ENCODE measurements at places on chromosomes 4 and X. TPM values are rescaled to one million over a fixed set of nuclear protein-coding genes. Genes with fewer than 3 reads are reported as not detected.
A peak's percentile ranks its signal among the peaks of the same experiment; 100 is the strongest.

DNA sequence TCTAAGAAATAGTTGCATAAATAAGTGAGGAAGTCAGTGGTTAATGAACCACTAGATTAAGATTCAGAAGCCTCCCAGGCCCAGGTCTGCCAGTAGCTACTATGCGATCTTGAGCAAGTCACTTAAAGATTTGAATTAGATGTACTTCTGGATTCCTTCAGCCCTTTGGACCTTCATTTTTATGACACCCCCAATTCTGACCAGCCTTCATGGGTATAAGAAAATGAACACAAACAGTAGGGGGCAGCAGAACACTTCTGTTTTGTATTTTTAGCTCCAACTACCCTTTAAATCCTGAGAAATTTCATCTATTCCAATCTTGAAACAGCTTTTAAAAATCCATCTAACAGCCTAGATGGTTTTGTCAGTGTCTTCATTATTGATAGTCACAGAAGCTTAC lies 19.0 kb downstream of the TMEM47 start:
- DNase-seq, result peak; percentile 16

DNA sequence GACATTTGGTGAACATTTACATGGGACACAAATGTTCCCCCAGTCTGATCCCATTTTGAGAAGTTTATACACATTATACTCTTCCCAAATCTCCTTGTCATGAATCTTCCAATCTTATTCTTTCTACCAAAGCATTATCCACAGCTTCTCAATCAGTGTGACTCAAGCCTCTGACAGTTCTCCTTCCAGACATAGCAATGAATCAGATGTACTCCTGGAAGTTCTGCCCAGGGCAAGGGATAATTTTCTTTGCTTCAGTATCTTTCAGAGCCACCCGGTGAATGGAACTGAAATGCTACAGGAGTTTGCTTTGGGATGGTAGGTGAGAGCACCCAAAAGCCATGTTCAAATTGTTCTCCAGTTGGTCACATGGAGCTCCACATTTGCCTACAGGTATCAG lies 145.5 kb downstream of the ANXA5 start:
- DNase-seq, result peak; percentile 57

Gene PDE6B
- 0.64 TPM for total RNA-seq

DNA sequence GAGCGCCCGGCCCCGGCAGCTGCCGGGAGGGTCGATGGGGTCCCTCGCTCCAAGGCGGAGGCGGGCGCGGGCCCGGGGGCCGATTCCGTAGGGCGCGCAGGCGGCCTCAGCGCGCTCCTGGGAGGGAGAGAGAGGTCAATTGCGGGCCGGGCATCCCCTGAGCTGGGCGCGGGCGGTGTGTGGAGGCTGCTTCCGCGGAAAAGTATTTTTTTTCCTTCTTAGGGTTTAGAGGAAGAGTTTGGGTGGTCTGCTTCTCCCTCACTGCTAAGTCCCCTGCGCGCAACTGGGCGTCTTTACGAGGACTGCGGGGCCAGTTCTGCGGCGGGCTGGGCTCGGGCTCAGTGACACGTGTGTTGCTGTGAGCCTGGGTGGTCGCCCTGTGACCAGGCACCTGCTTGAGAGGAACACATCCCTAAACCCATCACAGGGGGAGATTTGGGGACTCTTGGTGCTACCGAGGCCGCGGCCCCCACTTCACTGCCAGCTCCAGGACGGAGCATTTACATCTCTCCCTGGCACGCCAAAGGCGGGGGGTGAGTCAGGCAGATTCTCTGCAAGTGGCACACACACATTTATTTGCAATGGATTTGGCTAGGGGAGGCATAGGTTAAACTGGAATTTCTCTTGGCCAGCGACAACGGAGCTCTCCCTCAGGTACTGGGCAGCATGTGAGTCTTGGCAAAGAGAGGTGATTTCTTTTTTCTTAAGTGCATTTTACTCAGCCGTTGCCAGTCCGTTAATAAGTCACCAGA lies 151.2 kb upstream of the SLC4A4 start:
- peak; percentile 33 for DNase-seq

- no peak for DNase-seq
Measured at GRCh38 chr4:83221897-83222441, 62.6 kb downstream of the COQ2 start.

DNA sequence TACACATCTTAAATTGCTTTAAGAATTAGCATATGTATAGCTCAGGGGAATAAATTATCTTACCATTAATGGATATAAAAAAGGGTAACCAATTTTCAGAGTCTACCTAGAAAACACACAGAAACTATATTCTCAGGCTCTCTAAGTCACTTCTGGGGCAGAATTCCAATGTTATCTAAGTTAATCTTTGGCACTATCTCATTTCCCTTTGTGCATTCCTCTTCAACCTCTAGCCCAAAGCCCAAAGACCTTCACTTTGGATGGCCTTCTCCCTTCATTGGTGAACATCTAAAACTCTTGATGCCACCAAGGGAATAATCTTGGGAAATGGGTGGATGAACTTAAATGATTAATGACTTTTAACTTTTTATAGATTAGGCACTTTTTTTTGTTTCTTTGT lies 108.3 kb downstream of the APBB2 start:
- no peak for DNase-seq

DNA sequence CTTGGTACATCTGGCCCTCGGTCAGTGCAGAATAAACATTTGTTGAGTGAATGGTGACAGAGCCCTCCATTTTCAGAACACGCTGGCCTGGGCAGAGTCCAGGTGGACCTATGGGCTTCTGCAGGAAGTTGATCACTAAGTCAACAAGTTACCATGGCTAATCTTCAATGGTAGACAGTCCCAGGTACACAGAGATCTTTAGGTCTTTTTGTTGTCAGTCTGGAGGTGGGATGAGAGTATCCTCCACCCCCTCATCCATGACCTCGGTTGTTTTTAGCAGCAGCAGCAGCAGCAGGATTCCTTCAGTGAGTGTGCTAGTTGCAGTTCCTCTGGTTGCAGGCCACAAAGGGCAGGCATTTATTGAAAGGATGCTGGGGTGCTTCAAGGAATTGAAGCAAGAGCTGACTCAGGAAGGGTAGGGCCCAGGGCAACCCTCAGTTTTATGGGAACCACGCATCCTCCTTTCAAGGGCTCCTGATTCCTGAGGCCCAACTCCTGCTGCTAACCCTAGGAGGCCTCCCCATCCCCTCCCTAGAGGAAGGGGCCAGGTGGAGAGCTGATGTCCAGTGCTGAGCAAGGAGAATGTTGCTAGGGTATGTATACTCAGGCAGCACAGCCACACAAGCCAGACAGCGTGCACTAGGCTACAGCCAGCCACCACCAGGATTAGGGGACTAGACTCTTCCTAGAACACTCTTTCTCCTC lies 1.7 kb upstream of the USP27X start:
- no peak for DNase-seq

- DNase-seq, result no peak
Measured at GRCh38 chr4:157795495-157795894, 377.3 kb downstream of the GASK1B start.

GRCh38 chr4:76753814-76754213 lies 144.1 kb downstream of the SOWAHB start:
- DNase-seq, result peak; percentile 80

Gene NPY2R
- total RNA-seq, result not detected

- DNase-seq, result no peak
Measured at GRCh38 chr4:78446619-78447018, 105.0 kb upstream of the ANXA3 start.

Gene CPZ
- total RNA-seq, result not detected

Gene GBA3
- under 0.01 TPM for total RNA-seq

DNA sequence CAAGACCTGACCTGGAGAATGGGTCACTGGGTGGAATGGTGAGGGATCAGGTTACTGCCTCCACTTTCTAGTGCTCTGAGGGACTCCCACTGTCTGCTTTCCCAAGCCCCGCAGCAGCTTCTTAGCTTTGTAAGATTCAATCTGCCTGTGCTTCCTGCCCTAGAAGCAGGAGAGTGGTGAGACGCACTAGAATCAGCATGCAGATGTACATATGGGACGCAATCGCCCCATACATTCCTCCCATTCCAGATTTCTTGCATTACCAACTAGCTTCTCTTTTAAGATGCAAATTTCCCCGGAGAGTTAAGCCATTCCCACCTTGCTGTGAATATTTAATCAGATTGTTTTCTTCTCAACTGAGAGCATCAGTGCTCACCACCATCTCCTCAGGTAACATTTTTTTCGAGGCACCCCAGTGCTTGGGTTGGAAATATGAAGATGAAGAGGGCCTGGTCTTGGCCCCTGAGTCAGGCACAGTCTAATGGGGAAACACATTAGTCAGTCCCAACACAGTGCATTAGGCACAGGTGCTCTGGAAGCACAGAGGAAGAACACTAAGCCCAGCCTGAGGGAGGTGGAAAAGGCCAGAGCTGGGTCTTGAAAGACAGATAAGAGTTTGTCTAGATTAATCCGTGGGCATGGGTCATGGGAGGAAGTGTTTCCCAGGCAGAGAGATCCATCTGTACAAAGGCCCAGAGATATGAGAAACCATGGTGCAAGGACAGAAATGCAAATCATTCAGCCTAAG lies 66.7 kb upstream of the PRPS1 start:
- DNase-seq, result no peak

Gene PRRG3
- total RNA-seq, result not detected

Gene RAB41
- total RNA-seq, result not detected

- DNase-seq, result no peak
Measured at GRCh38 chrX:38305971-38306370, 21.3 kb downstream of the RPGR start.

DNA sequence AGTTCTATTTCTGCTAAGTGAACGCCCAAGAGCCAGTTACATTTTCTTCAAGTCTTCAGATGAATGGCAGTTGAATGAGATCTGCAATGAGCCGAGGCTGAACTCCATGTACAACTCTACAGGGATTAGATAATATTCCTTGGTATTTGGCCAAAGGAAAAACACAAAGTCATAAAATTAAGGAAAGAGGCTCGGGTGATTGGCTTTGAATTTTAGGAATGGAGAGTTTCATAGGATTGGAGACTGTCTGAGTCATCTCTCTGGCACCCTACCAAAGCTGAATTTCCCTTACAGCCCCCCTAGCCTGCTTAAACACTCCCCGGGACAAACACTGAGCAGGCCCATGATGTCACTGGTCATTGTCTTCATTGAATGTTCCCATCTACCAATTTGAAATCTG lies 188.0 kb upstream of the C1QTNF7 start:
- DNase-seq, result no peak

- no peak for DNase-seq
Measured at GRCh38 chr4:101682946-101683345, 107.6 kb upstream of the BANK1 start.

GRCh38 chr4:76306882-76307659 lies 538 bp downstream of the STBD1 start:
- peak; percentile 29 for DNase-seq

- no peak for DNase-seq
Measured at GRCh38 chrX:37912777-37913176, 65.4 kb upstream of the DYNLT3 start.

GRCh38 chr4:133711817-133712216 lies 489.8 kb downstream of the PABPC4L start:
- DNase-seq, result no peak

Gene SPATA4
- total RNA-seq, result 0.13 TPM

- DNase-seq, result no peak
Measured at GRCh38 chr4:47374477-47374876, 89.0 kb downstream of the COMMD8 start.

DNA sequence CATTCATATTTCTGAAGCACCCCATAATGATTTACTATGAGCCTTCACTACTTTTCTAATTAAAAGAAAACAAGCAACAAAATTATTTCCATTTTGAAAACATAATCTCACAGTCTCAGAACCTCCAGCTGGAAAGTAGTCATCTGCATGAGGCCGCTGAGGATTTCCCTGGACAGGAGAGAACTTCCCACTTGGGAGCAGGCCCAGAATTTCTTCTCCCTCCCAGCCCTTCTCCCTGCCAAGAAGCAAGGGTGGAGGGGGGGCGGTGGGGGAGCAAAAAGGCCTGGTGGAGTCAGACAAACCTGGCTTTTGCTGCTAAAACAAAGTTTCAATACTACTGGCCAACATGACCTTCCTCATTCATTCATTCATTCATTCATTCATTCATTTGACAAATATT lies 167.3 kb downstream of the PJA1 start:
- DNase-seq, result no peak

Gene FABP2
- total RNA-seq, result not detected

GRCh38 chr4:41748074-41748570 lies 403 bp downstream of the PHOX2B start:
- no peak for DNase-seq

DNA sequence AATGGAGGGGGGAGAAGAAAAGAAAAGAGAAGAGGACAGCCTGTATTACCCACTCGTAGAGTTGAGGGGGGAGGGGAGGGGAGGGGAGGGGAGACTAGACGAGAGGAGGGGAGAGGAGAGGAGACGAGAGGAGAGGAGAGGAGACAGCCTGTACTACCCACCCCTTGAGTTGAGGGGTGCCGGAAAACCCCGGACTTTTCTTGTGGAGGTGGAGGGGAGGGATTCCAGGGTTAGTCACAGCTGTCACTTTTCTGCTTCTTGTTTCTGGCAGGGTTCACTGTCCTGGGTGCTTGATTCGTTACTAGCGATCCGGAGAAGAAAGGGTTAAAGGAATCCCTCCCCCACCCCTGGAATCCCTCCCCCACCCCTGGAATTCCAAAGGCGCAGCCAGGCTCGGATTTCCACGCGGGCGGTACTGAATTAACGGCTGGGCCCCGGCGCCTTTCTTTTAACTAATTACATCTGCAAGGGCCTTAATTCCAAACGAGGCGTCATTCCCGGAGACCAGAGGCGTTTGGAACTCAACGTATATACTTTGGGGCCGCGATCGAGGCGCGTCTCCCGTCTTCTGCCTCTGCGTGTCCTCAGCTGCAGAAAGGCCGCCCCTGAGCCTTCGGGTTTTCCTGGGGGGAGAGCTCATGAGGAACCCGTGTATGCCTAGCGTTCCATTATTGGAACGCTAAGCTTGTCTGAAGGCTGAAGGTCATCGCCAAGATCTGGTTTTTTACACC lies 20.1 kb upstream of the CSF2RA start:
- DNase-seq, result no peak

Gene LARP7
- 27.8 TPM for total RNA-seq

DNA sequence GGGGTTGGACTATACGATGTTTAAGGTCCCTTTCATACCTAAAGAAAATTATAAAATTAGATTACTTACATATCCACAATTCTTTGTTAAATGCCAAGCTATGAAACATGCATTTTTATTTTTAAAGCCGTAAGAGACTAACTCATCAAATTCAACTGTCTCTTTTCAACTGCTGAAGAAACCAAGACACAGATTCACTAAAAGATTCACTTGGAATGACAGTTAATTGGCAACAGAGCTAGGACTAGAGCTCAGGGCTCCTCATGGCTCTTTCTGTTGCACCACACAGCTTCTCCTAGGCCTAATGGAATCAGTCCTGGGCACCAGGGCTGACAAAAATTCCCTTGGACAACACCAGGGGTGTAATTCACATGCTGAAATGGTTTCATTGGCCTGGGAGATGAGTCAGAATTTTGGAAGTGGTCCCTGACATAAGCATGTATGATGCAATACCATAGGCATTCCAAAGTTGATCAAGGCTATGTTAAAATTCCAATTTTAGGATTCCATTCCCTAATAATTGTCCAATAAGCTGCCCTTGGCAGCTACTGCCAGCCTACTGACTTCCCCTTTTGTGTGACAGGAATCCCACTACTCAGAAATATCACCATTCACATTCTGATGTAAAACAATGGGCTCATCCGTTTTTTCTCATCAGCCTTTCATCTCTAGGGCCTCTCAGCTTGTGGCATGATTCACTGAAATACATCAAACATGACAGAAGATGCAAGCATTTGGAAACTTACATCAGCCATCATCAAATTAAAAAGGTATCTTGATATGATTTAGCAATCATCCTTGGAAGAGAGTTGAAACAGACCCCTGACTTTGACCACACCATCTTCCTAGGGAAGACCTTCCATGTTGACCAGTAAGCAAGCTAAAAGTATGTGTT lies 54.2 kb downstream of the PLAC1 start:
- DNase-seq, result peak; percentile 70

All from bronchial epithelial cell (primary cell).